ENCODE measurements at places on chromosomes 4 and X.
A peak's percentile ranks its signal among the peaks of the same experiment; 100 is the strongest.

- no peak for DNase-seq
These were observed 403.0 kb upstream of the HS3ST1 start for GRCh38 chr4:11831739-11832138.

DNA sequence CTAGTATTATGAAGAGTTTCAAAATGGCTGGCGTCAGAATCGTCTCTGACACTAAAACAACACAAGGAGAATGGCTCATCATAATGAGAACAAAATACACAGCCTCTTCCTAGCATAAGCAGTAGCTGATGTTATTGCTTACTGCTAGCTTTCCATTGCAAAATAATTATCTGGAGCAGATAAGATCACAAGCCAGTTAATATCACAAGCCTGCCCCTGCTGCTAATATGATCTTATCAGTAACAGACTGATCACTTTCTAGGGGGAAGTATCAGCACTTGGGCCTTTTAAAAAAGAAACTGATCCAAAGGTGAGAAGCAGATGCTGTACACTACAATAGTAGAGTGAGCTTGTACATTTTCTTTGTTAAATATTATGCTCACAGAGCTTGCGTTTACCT lies 554.8 kb upstream of the PABPC4L start:
- no peak for DNase-seq

- DNase-seq: no peak
These were observed 9.5 kb downstream of the PLXNA3 start for GRCh38 chrX:154467556-154467955.

DNA sequence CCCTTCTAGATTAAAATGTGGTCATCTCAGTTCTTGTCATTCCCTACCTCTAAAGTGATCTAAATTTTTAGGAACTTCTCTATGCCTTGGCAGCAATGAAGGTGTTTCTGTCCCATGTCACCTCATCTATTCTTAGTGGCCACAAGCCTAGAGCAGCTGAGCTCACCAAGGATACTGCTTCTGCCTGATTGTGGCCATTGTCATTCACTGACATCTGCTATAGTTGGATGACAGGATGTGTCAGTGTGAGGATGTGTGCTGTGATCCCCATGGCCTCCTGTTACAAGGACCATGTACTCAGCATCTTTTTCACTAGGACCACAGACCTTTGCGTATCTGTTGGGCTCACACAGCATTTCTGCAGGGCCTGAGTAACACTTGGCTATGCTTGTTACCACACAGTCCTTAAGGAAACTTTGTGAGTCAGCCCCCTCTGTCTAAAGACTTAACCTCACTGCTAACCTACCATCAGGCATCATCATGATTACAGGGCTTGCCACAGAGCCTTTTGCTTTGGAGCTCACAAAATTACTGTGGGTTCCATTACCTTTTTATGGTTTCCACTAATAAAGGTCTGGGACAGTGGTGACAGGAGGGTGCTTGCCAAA lies 421.0 kb downstream of the ADAM29 start:
- no peak for DNase-seq

DNA sequence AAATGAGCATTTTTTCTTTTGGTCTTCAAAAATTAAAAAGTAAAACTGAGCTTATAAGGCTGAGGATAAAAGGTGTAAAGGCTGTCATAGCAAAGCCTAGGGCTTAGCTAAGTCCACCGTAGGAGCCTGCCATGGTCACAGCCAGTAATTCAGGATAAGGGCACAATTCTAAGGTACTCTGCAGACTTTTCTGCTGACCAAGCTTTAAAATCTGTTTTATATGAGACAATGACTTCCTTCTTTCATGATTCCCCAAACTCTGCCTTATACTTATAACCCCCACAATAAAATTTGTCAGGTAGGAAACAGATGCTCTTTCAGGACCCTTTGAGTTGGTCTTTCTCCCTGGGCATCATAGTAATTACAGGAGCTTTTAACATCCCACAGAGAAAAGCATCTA lies 138.5 kb downstream of the COL4A6 start:
- DNase-seq: no peak

DNA sequence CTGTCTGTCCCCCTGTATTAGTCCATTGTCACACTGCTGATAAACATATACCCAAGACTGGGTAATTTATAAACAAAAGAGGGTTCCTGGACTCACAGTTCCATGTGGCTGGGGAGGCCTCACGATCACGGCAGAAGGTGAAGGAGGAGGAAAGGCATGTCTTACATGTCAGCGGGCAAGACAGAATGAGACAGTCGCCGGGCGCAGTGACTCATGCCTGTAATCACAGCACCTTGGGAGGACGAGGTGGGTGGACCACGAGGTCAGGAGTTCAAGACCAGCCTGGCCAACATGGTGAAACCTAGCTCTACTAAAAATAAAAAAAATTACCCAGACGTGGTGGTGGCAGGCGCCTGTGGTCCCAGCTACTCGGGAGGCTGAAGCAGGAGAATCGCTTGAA lies 24.7 kb downstream of the IL3RA start:
- no peak for DNase-seq

GRCh38 chr4:176205299-176205698 lies 9.9 kb upstream of the SPATA4 start:
- peak; percentile 33 for DNase-seq

DNA sequence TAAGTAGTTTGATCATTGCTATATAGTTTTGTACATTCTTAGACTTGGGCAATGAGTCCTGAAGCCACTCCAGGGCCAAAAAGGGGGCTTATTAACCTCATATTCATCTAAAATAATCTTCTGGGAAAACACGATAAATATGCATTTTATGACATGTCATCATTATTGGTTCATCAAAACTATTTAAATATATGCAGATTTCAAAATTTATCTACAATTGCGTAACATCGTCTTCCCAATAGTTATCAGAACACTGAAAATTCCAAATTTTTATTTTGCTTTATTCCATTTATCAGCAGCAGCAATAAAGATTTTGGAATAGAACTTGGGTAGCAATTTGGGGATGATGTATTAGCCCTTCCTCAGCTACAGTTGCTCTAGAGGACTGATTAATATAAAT lies 550.0 kb downstream of the IQCM start:
- DNase-seq: no peak

- DNase-seq: no peak
These were observed 73.9 kb upstream of the MED14 start for GRCh38 chrX:40809210-40809609.

GRCh38 chrX:63560601-63561218 lies 209.6 kb upstream of the SPIN4 start:
- peak; percentile 87 for DNase-seq

- peak; percentile 51 for DNase-seq
These were observed 2.2 kb downstream of the GRID2 start for GRCh38 chr4:92305878-92306520.

DNA sequence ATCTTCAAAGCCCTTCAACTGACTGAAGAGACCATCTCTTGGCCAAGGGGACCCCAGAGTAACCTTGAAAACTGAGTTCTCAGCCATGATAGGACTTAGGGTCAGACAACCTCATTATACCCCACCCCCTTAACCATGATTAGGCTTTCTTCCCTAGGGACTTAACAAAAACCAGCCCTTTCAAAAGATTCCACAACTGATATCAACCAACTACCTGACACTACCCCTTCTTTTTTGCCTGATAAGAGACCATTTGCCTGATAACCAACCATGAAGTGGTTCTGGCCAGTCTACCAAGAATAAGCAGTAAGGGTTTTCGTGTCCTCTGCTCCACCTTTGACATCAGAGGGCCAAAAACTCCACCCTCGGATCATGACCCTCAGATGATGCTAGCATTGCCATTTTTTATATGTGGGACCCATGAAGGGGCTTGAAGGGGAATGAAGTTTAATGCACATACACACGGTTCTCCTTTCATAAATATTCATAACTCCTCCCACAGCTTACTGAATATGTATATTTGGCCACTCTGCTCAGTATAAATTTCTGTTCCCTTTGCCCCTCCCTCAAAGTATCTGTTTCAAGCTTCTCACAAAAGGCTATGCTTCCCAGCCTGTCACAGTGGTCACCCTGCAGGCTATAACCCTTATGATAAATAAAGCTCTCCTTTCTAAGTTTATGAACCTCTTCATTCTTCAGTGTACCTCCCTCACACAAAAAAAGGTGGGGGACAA lies 12.3 kb downstream of the TBCK start:
- DNase-seq: no peak

DNA sequence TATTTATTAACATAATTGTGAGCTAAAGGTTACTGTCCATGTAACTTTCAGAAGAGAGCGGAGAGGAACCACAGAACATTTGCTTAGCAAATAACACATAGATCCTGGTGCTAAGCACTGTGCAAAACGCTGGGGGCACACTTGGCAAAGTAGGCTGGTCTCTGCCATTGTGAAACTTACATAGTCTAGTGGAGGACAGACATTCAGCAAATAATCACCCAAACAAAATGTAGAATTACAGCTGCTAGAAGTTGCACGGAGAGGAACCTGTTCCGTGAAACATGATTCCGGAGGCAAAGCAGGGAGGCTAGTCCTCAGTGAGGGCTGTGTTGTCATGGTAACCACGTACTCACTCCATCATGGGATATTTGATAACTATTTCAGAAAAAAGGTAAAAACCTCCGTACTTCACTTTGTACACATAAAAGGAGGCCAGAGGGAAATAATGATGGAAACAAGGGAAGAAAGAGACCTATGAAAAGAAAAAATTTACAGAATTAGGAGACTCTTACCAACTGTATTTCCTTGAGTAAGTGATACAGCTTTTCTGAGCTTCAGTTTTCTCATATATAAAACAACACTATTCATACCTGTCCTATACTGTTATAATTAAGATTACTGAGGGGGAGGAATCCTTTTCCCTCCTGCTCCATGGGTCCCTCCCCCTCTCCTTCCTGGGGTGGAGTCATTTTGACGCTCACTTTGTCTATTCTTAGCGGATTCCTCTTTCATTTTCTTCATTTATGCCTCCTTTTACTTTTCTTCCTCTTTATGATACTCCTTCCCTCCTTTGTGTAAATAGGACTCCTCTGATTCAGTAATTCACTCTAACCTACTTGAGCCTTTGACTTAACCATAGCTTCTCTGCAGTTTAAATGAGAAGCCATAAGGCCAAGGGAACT lies 825 bp upstream of the RASGEF1B start:
- peak; percentile 60 for DNase-seq

GRCh38 chrX:150651906-150652305 lies 41.3 kb upstream of the MTMR1 start:
- no peak for DNase-seq

DNA sequence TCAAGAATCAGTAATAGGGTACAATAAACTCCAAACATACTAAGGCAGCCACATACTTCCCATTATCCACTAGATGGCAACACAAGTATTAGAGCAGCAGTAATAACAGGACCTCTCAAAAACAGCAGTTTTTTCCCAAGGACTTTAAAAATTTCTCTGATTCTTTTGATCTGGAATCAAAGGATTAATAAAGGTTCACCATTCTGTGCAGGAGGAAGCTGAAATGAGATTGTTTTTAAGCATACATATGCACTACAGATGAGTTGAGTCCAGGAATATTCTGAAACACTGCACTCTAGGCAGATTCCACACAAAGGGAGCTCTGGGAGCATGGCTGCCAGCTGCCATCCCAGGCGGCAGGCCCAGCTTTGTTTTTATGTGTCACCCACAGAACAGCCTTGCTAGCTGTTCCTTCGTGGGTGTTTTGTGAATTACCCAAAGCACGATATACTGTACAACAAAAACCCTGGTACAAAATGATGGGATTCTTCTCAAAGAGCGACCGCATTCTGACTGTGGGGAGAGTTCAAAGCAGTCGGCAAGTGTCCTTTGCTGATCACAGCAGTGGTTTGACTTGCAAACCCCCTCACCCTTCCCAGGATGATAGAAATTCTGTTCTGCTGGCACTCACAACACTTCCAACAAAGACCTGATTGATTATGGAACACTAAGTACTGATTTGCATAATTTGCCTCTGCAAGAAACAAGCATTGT lies 61.0 kb downstream of the STX18 start:
- DNase-seq: no peak

DNA sequence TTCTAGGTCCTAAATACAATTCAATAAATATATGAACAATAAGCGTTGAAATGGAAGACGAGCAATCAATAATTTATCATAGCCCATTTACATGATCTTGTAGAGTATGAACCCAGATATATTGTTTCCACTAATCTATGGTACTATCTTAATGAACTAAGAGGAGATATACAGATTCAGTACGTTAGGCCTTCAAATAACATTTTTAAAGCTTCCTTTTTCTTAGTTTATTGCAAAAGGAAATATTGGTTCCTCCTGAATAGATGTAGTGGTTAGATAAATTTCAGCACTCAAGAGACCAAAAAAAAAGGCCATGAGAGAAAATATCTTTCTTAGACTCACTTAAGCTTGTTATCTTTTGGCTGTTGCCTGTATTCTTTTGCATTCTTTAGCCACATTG lies 147.5 kb upstream of the PITX2 start:
- DNase-seq: no peak

- peak; percentile 12 for DNase-seq
These were observed 1574.7 kb downstream of the STIM2 start for GRCh38 chr4:28435314-28435713.

DNA sequence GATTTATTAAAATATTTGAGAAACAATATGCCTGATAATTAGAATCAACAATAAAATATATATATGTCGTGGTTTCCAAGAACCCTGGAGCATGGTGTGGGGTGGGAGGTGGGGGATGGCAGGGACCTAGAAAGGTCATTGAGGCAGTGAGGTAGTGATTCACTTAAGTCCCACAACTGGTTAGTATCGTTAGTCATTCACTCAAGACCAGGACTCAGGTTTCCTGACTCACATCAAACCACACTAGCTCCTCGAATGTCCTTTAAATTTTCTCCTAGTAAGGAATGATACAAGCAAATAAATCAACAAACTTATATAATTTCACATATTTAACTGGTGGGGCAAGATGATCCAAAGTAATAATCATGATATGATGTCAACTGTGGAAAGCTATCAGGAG lies 158.8 kb upstream of the AADAT start:
- no peak for DNase-seq

GRCh38 chrX:152138388-152138784 lies at the start of gene MAGEA10:
TSS of gene MAGEA10 (minus strand) at chrX:152138577. CDS start at chrX:152135620, 2,957 bp downstream.
- DNase-seq: no peak

GRCh38 chr4:15658136-15658770 lies 3.1 kb upstream of the FBXL5 start:
- no peak for DNase-seq

DNA sequence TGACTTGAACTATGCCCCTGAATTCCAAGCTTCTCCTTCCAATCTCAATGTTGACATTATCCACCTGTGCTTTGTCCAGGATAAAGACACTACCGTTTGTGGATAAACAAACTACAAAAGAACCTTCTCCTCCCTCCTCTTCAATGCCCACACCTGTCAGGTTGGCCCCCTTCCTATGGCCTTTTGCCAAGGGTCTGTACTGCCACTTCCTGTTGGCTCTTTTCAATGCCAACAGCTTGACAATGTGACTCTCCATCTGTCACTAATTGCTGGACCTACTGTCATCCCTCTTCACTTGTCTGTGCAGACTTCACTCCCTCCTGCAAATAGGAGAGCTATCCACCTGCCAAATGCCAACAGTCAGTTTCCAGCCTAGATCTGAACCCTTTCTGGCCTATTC lies 35.8 kb upstream of the MID1 start:
- DNase-seq: no peak

- DNase-seq: no peak
These were observed 111.1 kb upstream of the HPGD start for GRCh38 chr4:174633399-174633798.
